ACHN (cell line): ENCODE measurements at places on chromosomes 2 and 18.

DNA sequence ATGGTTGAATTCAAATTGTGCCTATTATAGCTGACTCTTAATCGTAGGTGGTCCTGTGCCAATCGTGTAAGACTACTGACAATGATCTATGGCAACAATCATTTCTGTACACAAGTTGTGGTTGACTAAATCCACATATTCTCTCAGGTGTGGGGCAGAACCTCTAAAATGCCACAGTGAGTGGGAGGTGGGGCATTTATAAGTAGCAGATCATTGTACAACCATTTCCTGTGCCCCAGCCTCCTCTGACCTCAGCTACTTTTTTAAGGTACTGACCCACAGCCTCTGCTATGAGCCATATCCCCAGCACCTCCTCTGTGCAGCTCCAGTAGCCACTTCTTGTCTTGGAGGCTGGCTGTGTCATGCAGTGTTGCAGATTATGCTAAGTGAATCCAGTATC, 48.6 kb upstream of the RAPH1 start:
- peak; percentile 48 for DNase-seq

- DNase-seq = no peak
Measured at GRCh38 chr2:10552871-10553245, 104.7 kb upstream of the ODC1 start.

DNA sequence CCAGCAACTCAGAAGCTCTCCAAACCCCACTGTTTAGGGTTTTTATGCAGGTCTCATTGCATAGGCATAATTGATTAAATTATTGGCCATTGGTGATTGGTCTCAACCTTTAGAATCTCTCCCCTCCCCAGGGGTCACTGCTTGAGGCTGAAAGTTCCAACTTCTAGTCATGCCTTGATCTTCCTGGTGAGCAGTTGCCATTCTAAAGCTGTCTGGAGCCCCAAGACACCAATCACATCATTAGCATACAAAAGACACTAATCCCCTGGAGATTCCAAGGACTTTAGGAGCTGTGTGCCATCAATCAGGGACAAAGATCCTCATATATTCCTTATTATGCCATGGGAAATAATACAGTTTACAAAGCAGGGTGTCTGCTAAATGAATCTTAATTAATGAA, 863.4 kb upstream of the KLHL29 start:
- no peak for DNase-seq

DNA sequence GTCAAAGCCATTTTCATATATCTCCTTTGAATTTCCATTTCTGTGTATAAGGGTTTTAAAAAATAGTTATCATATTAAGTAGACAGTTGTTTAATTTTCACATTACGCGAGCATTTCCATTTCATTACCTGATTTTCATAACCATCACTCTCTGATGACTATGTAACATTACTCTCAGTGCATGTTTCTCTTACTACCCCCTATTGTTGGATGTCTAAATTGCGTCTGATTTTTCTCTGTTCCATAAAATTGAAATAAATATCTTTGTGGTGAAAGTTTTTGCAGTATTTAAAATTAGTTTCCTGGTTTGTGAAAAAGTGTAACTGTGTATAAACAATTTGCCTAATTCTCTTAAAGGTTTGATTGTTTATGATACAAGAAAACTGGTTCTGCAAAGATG, 123.8 kb downstream of the MYO1B start:
- peak; percentile 44 for DNase-seq

DNA sequence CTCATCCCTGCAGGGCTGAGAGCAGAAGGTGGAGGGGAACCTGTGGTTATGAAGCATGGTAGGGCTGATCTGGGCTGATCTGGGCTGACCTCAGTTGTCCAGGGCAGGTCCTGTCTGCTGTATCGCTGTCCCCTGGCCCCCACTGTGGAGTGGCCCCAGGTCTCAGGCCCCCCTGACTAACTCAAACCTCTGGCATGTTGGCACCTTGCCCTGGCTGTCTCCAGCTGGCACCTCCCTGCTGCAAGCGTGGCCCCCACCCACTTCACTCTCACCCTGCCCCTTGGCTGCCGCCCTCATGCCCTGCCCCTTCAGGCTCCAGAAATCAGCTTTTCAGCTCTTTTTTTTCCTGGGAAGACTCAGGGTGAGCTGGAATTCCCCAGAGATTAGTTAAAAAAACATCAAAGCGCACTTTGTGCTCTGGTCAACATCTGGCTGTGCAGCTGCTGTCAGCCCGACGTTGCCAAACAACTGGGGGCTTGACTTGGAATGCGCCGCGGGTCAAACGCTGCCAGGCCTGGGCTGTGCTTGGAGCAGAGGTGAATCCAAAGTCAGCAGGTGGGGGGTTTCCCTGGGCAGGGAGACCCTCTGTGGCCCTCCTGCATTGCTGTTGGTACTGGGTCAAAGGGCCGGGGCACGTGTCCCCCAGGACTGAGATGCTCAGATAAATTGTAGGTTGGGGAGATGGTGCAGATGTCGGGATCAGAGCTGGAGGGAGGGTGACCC, 173.8 kb upstream of the HDAC4 start:
- DNase-seq = no peak

- DNase-seq = no peak
Measured at GRCh38 chr2:29743516-29743915, 177.9 kb downstream of the ALK start.

- no peak for DNase-seq
Measured at GRCh38 chr2:217661378-217661777, 341.4 kb downstream of the TNS1 start.

DNA sequence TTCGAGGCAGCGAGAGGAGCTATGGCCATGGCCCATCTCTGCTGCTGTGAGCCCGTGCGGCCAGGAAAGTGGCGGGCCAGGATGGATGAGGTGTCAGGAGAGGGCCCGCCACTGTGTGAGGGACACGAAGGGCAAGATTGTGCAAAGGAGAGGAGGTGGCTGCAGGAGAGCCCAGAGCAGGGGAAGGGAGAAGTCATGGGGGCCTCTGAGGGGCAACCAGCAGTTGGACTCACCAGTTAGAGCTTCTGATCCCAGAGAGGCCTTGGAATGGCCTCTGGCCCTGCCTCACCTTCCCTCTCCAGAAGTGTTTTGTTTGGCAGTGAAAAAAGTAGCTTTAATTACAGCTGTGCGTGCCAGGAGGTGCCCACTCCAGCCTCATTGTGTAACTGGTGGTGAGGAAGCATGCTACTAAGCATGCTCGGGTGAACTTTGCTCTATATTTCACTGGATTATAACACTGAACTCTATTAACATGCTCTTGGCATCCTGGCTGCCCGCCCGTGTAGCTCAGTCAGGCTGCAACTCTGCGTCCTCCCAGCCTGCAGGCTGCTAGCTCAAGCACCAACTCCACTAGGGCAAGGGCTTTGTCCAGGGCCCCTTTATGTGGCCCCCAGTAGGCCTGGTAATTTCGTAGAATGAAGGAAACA, 34.2 kb downstream of the IMPA2 start:
- DNase-seq = no peak

GRCh38 chr18:33711514-33711913, 133.5 kb downstream of the ASXL3 start:
- DNase-seq = no peak

GRCh38 chr2:147049957-147050356, 794.9 kb upstream of the ACVR2A start:
- no peak for DNase-seq

DNA sequence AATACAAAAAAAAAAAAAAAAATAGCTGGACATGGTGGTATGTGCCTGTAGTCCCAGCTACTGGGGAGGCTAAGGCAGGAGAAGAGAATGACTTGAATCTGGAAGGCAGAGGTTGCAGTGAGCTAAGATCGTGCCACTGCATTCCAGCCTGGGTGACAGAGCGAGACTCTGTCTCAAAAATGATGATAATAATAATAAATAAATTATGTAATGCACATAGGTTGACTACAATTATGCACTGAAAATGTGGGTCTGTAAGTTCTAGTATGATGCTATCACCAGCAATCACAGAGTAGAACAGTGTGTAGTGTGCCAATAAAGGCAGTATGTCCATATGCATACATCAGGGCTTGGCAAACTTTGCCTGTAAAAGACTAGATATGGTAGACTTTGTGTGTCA, 55.6 kb upstream of the MYCN start:
- no peak for DNase-seq

DNA sequence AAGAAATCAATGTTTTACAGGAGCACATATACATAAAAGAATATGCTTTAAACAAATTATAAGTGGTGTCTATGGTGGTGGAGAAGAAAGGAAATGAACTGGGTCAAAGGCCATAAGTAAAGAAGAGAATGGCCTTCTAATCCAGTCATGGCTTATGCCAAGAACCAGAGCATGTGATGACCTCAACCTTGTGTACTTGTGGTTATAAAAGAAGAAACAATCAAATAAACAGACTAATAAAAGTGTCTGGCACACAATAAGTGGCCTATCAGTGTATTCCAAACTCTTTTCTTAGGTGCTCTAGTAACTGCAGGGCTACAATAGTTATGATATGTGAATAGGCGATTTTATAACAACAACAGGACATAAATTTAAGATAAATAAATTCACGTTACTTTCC, 2.6 kb downstream of the SERPINB11 start:
- no peak for DNase-seq

DNA sequence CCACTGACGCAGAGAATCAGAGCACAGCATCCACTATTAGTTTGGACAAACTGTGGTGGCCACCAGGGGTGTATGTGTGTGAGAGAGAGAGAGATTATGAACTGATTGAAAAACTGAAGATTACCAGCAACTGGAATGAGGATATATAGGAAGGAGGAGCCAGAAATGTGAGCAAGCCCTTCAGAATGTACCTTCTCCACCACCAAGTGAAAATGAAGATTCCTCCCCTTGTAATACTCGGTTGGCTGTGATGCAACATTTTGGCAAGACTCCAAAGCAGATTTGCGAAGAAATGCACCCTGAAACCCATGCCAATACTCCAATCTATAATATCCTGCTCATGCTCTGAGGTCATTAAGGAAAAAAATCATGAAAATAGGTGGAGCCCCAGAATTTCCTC, 121.2 kb upstream of the SLC35G4 start:
- no peak for DNase-seq

GRCh38 chr18:48256848-48257247, 152.3 kb downstream of the ZBTB7C start:
- DNase-seq = no peak

GRCh38 chr2:75253526-75253925, 54.2 kb upstream of the TACR1 start:
- DNase-seq = no peak

GRCh38 chr2:85011098-85011497, 40.1 kb downstream of the KCMF1 start:
- no peak for DNase-seq

DNA sequence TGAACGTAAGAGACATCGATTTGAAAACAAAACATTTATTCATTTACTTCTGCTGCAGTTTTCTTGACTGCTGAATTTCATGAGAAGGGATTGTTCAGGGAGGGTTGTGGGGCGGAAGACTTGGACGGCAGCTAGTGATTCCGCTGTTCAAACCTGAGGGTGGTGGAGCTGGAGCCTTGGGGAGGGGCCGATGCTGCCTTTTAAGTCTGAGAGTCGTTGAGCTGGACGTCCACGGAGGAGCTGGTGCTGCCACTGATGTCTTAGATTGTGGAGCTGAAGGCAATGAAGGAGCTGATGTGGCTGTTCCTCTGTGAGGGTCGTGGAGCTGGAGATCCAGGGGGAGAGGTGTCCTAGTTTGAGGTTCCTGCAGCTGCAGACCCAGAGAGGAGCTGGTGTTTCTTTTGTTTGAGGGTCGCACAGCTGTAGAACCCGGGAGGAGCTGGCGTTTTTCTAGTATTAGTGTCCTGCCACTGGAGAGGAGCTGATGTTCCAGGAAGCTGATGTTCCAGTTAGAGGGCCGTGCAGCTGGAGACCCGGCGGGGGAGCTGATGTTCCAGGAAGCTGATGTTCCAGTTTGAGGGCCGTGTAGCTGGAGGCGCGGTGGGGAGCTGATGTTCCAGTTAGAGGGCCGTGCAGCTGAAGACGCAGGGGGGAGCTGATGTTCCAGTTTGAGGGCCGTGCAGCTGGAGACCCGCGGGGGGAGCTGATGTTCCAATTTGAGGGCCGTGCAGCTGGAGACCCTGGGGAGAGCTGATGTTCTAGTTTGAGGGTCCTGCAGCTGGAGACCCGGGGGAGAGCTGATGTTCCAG, 150.9 kb downstream of the RTP5 start:
- no peak for DNase-seq

DNA sequence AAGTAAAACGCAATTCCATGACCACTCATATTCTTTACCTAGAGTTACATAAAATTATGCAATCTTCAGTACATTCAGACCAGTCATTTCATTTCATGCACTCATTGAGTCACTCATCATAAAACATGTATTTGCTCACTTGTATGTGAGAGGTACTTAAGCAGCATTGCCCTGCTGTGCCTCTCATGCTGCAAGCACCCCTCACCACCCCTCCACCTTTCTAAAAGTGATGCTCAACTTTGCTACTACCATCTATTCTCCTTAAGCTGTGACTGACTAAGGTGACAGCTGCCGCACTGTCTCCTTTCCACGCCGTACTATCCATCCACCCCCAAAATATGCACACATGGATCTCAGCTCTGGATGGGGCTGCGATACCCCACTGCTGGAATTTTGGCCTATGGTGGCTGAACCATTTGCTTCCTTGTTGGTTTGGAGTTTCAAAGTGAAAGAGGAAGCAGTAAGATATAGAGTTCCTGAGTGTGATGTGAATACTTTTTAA, 7.2 kb downstream of the ARHGAP25 start:
- DNase-seq = no peak

GRCh38 chr2:223884399-223884798, 47.0 kb upstream of the AP1S3 start:
- no peak for DNase-seq

GRCh38 chr2:143505542-143505941, 376.3 kb downstream of the ARHGAP15 start:
- DNase-seq = no peak

GRCh38 chr2:1818404-1818803, 74.1 kb upstream of the PXDN start:
- no peak for DNase-seq

- DNase-seq = no peak
Measured at GRCh38 chr2:148282201-148282600, 261.3 kb downstream of the MBD5 start.

DNA sequence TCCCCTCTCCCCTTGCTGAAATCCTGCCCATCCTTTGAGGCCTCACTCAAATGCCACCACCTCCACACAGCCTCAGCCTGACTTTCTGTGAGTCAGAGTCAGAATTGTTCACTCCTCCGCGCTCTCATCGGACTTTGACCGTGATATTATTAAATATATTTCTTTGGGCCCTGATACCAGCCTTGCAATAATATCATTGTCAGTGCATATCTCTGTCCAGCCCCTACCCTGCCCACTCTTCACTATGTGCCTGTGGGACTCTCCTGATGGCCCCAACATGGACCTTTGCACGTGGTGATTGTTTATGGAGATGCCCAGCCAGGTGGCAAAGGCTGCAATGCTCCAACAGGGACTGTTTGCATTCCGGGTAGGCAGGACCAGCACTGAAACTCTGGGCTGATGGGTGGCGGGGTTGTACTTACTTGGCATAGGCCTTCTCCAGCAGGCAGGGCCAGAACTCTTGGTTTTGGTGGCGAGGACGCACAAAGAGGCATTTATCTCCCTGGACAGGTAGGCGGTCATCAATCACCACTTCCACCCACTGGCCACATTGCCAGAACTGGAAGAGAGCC, 37.3 kb downstream of the CAPN13 start:
- DNase-seq = no peak

GRCh38 chr2:102119255-102119654, 23.3 kb upstream of the IL1R1 start:
- DNase-seq = no peak
